ENCODE measurements at places on chromosomes 3 and 15. TPM values are rescaled to one million over a fixed set of nuclear protein-coding genes. Genes with fewer than 3 reads are reported as not detected.

The EHD4 gene
- total RNA-seq, result 54.2 TPM

The CCDC50 gene
- total RNA-seq, result 27.9 TPM

The GABRA5 gene
- not detected for total RNA-seq

The UBL7 gene
- total RNA-seq, result 57.1 TPM

GRCh38 chr3:178100908-178101307 is 435.3 kb upstream of the KCNMB2 start:
- DNase-seq, result no peak
